Stimulated activated CD8-positive, alpha-beta memory T cell treated with anti-CD3 and anti-CD28 coated beads, Interleukin-2, amount 100 ng/mL, for 48 hours (primary cell): ENCODE measurements at places on chromosomes 3 and 15.

DNA sequence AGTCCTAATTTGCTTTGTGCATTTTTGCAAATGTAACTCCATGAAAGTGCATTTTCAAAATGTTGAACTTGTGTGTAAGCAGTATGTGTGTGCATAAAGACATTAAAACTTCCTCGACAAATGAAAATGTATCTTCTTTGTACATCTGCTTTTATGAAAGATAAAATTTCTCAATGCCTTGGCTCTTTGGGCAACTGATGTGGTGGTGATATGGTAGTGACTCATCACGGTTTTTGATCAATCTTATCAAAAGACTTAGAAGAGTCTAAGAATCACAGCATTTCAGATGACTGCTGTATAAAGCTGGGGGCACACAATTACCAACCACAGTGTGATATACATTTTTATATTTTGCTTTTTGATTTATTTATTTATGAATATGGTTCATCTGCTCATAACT is 5.4 kb upstream of the MASP1 start:
- no peak for DNase-seq

DNA sequence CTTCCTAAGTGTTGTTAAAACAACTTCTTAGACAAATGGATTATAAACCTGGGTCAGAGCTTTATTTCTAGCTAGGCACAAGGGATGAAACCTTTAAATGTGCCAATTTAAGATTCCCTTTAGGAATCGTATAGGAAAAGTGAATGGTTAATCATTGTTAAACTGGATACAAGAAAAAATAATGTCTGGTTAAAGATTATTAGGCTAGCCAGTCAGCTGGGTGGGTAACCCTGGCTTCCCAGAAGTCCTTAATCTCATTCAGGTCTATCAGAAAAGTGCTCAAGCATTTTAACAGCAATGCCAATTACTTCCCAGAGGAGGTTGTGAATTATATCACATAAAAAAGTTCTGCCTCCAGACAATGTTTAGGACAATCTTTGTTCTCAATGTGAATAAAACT is 37.6 kb downstream of the NANOGP8 start:
- DNase-seq = no peak

DNA sequence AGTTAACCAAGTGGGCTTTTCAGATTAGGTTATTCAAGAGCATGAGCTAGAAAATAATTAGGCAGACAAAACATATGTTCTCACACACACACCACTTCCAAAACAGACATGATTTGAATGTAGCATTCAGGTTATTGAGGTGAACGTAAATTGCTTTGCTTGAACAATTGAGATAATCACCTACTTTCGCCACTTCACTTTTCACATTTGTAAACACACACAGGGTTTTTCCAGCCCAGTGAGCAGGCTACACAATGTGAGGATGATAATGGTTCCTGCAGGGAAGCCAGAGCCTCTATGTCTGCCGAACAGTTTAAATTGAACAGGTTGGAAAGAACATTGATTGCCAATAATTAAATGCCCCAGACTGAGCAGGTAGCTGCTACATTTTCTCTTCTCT is 560.8 kb downstream of the OCA2 start:
- DNase-seq = no peak

DNA sequence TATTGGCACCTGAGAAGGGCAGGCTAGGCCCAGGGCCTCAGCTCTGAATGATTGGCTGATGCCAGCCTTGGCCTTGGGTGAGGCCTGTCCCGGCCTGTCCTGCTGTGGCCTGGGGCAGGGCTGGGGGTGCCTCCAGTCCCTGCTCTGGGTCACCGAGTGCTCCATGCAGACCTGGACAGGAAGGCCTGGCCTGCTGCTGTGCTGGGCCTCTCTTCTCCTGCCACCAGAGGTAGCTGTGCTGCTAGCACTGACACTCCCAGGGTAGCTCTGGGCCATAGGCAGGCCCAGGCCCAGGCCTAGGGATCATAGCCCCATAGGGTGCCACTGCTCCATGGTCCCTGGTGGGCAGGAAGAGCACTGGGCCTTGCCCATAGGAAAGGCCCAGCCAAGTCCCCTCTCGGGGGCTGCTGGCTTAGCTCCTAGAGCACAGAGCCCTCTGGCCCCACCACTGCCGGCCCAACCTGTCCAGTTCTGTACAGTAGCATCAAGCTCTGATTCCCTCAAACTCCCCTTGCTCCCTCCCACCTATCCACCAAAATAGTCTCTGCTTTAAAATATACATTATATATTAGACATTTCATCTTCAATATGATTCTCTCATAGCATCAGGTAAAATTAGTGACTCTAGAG is 18.2 kb downstream of the ABTB1 start:
- no peak for DNase-seq

DNA sequence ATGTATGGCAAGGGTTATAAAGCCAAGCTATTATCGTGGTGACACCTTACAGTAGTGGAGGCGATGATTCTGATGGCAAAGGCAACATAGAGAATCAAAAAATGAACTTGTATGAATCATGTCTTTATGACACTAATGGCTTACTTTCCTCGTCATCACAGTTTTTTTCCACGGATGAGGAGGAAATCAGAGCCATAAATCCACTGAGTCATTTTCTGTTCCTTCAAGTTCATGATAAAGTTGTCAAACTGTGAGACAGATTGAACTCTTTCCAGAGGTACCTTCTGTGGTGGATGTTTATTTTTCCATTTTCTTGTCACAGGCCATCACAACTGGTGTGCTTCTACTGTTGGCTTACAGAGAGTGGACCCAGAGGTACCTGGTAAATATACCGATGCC is 8.5 kb downstream of the TMEM212 start:
- no peak for DNase-seq

DNA sequence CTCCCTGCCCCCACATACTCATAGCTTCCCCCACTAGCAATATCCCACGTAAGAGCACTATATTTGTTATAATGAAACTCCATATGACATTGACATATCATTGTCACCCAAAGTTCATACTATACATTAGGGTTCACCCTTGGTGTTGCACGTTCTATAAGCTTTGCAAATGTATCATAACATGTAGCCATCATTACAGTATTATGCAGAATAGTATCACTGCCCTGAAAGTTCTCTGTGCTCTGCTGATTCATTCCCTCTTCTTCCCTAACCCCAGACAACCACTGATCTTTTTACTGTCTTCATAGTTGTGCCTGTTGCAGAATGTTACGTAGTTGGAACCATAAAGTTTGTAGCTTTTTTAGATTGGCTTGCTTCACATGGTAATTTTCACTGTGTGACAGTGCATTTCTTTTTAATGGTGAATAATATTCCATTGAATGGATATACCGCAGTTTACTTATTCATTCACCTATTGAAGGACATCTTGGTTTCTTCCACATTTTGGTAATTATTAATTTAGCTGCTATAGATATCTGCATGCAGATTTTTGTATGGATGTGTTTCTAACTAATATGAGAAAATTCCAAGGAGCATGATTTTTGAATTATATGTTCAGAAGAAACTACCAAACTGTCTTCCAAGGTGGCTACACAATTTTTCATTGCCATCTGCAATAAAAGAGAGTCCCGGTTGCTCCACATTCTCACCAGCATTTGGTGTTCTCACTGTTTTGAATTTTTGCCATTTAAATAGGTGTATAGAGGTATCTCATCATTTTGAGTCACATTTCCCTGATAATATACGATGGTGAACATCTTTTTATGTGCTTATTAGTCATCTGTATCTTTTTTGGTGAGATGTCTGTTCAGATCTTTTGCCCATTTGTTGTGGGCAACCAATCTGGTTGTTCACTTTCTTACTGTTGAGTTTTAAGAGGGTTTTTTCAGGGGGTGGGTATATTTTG is 59.7 kb downstream of the CD200 start:
- no peak for DNase-seq

- DNase-seq = no peak
These were observed 144.4 kb upstream of the EPHA3 start for GRCh38 chr3:88963003-88963402.
